ENCODE measurements at places on chromosomes 6 and 20. TPM values are rescaled to one million over a fixed set of nuclear protein-coding genes. Genes with fewer than 3 reads are reported as not detected.

DNA sequence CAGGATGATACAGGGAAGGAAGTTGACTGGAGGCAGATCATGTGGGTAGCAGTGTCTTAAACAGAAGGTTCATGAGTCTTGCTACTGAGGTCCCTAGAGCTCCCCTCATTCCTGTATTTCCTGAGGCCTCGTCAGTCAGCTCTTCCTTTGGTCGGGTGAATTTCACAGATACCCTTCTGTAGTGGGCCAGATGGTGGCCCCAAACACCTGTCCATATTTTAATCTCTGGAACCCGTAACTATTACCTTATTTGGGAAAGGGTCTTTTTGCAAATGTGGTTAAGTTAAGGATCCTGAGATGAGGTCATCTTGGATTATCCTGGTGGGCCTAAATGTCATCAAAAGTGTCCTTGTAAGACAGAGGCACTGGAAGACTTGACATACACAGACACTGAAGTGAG is 9.6 kb downstream of the KCNS1 start:
- H3K4me1 ChIP-seq = peaks cover 47% of the 10 kb centered on the region
- no peak overlapping the region for H3K4me3 ChIP-seq
- no peaks in the 10 kb centered on the region for H3K36me3 ChIP-seq
- no peak for DNase-seq
- no peaks in the 10 kb centered on the region for H3K27me3 ChIP-seq

GRCh38 chr6:137903933-137904821 is 37.1 kb downstream of the TNFAIP3 start:
- no peak overlapping the region for H3K4me3 ChIP-seq
- H3K36me3 ChIP-seq = no peaks in the 10 kb centered on the region
- peaks cover 3% of the 10 kb centered on the region for H3K4me1 ChIP-seq
- no peak overlapping the region for H3K27ac ChIP-seq
- no peaks in the 10 kb centered on the region for H3K27me3 ChIP-seq
- DNase-seq = no peak

HELZ2 gene
- 14.9 TPM for total RNA-seq

TUBB2B gene
- 109 TPM for total RNA-seq

DNA sequence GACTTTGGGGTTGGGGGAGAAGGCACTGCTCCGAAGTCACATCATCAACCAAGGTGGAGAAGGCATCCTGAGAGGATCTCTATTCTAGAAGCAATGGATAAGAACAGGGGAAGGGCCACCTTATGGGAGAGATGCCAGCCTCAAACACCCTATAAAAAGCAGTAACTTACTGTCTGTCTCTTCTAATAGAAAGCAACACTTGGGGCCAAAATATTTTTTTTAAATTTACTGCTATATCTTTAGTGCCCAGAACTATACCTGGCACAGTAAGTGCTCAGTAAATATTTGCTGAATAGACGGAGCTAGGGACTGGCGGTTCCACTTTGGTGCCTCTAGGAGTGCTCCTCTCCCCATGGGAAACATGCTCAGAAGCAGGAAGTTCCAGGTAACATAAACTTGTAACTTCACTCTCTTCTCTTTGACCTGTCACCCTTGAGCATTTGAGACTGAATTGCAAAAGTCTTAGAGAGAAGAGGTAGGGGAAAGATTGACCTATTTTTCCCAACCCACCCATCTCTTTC is 807 bp upstream of the OTOR start:
- peaks cover 21% of the 10 kb centered on the region for H3K27me3 ChIP-seq
- no peak overlapping the region for H3K27ac ChIP-seq
- H3K4me1 ChIP-seq = no peaks in the 10 kb centered on the region
- no peak overlapping the region for H3K4me3 ChIP-seq
- no peaks in the 10 kb centered on the region for H3K36me3 ChIP-seq

DNA sequence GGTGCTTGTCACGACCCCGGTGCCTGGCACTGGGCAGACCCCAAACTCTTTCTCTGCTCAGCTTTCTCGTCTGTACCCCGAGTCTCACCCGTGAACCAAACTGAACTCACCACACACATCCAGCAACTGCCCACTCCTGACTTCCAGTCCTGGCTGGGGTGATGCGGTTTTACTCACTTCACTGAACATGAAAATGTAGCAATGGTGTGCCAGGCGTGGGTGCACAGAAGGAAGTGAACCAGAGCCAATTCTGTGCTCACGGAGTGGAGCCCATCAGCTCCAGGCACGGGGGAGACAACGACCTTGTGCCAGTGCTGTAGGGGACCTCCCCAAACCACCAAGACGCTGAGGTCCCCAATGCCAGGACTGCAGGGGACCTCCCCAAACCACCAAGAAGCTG is 78.7 kb upstream of the AFDN start:
- H3K27me3 ChIP-seq = peaks cover 21% of the 10 kb centered on the region
- H3K4me3 ChIP-seq = no peak overlapping the region
- H3K27ac ChIP-seq = no peak overlapping the region
- no peaks in the 10 kb centered on the region for H3K36me3 ChIP-seq
- no peak for DNase-seq

GRCh38 chr6:111775145-111775922 is 97.9 kb downstream of the FYN start:
- peaks cover 28% of the 10 kb centered on the region for H3K4me1 ChIP-seq
- DNase-seq = no peak
- H3K4me3 ChIP-seq = no peak overlapping the region
- peaks cover 1% of the 10 kb centered on the region for H3K36me3 ChIP-seq
- H3K27me3 ChIP-seq = no peaks in the 10 kb centered on the region

KIF25 gene
- not detected for total RNA-seq

GRCh38 chr20:58362970-58363369 is 26.1 kb upstream of the VAPB start:
- DNase-seq = no peak
- H3K4me3 ChIP-seq = no peak overlapping the region
- H3K4me1 ChIP-seq = peaks cover 12% of the 10 kb centered on the region
- H3K27ac ChIP-seq = no peak overlapping the region

GRCh38 chr6:151095538-151096254 is 144.1 kb upstream of the AKAP12 start:
- H3K36me3 ChIP-seq = peaks cover 33% of the 10 kb centered on the region
- peaks cover 8% of the 10 kb centered on the region for H3K4me1 ChIP-seq
- no peaks in the 10 kb centered on the region for H3K27me3 ChIP-seq
- H3K4me3 ChIP-seq = no peak overlapping the region
- H3K27ac ChIP-seq = no peak overlapping the region
- no peak for DNase-seq

DNA sequence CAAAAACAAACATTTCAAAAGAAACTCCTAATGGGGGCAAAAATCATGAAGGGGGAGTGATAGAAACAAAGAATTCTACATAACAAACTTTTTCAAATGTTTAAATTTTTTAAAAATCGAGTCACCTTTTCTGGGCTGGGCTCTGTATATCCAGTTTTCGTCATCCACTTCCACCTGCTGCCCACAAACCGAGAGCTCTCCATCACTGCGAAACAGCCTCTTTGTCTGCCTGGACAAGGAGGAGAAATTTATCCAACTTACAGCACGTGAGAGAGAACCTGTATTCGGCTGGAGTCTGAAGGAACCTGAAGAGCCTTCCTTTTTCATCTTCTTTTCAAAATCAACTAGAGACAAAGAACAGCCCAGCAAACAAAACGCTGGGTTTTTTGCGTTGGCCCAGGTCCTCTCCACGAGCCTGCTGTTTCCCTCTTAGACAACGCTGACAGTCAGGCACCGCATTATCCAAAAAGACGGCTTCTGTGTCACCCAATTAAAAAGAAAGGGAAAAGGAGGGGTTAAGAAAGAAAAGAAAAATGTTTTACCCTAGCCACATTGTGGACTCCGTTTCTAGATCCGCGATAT is 72.4 kb upstream of the NHSL1 start:
- H3K36me3 ChIP-seq = no peaks in the 10 kb centered on the region
- H3K27me3 ChIP-seq = no peaks in the 10 kb centered on the region
- no peak overlapping the region for H3K4me3 ChIP-seq
- no peaks in the 10 kb centered on the region for H3K4me1 ChIP-seq
- no peak for DNase-seq
- peak overlapping the region; percentile 78 for H3K27ac ChIP-seq

DNA sequence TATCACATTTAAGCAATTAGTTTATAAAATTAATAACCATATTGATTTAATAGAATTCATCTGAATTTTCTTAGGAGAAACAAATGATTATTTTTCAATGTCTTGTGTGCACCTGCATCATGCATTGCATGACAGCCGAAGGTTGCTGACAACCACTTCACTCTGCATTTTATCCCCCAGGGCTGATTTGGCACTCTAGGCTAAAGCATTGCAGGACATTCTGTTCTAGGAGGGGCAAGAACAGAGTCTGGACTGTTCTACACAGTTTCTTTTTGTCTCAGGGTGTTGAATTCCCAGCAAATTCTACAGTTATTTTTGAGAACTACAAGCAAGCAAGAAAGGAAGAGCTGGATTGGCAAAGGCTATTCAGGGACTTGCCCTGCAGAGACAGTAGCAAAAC is 570.4 kb upstream of the EYS start:
- H3K36me3 ChIP-seq = no peaks in the 10 kb centered on the region
- no peaks in the 10 kb centered on the region for H3K27me3 ChIP-seq
- no peak for DNase-seq
- no peak overlapping the region for H3K4me3 ChIP-seq
- no peak overlapping the region for H3K27ac ChIP-seq
- peaks cover 16% of the 10 kb centered on the region for H3K4me1 ChIP-seq

PRND gene
- not detected for total RNA-seq

GJA10 gene
- not detected for total RNA-seq

- no peak for DNase-seq
- peaks cover 3% of the 10 kb centered on the region for H3K27me3 ChIP-seq
- peaks cover 13% of the 10 kb centered on the region for H3K4me1 ChIP-seq
Observed at GRCh38 chr20:49395183-49395582, 87.3 kb downstream of the KCNB1 start.

DNA sequence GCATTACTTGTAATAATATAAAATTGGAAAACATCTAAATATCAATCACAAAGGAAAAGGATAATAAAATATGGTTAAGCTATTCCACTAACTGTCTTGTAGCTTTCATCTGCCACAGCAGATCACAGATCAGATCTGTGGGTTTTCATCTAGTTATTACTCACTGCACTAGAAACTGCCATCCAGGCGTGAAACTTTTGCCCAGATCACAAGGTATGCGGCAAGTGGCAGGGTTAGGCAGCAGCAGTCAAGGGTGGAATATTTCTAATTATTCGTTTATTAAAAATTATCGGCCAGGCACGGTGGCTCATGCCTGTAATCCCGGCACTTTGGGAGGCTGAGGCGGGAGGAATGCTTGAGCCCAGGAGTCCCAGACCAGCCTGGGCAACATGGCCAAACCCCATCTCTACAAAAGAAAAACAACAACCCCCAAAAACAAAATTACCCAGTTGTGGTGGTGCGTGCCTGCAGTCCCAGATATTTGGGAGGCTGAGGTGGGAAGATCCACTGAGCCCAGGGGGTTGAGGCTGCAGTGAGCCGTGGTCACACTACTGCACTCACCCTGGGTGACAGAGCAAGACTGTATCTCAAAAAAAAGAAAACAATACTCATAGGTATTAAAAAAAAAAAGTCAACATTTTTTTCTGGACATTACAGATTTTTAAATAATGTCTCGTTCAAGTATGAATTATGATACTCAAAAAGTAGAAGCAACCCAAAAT is 32.1 kb downstream of the BEND3 start:
- no peak for DNase-seq
- no peak overlapping the region for H3K4me3 ChIP-seq
- no peak overlapping the region for H3K27ac ChIP-seq
- H3K4me1 ChIP-seq = no peaks in the 10 kb centered on the region
- peaks cover 9% of the 10 kb centered on the region for H3K36me3 ChIP-seq

MCHR2 gene
- not detected for total RNA-seq

DNA sequence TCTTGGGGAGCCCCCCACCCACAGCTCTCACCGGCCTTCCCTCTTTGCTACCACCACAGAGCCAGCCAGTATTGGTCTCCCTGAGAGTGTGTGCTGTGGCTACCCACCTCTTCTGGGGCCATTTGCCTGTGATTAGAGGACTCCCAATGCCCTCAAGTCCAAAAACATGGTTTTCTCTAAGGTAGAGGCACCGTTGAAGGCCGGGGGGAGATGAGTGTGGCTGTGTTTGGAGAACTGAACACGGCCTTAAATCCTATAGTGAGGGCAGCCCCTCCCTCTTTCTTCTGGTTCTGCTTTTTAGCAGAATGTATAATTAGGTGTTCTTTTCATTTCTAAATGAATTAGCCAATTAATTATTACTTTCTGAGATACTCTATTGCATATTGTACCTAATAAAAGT is 2.5 kb downstream of the CCR6 start:
- DNase-seq = no peak
- H3K4me1 ChIP-seq = no peaks in the 10 kb centered on the region
- no peak overlapping the region for H3K27ac ChIP-seq
- H3K36me3 ChIP-seq = no peaks in the 10 kb centered on the region

DNA sequence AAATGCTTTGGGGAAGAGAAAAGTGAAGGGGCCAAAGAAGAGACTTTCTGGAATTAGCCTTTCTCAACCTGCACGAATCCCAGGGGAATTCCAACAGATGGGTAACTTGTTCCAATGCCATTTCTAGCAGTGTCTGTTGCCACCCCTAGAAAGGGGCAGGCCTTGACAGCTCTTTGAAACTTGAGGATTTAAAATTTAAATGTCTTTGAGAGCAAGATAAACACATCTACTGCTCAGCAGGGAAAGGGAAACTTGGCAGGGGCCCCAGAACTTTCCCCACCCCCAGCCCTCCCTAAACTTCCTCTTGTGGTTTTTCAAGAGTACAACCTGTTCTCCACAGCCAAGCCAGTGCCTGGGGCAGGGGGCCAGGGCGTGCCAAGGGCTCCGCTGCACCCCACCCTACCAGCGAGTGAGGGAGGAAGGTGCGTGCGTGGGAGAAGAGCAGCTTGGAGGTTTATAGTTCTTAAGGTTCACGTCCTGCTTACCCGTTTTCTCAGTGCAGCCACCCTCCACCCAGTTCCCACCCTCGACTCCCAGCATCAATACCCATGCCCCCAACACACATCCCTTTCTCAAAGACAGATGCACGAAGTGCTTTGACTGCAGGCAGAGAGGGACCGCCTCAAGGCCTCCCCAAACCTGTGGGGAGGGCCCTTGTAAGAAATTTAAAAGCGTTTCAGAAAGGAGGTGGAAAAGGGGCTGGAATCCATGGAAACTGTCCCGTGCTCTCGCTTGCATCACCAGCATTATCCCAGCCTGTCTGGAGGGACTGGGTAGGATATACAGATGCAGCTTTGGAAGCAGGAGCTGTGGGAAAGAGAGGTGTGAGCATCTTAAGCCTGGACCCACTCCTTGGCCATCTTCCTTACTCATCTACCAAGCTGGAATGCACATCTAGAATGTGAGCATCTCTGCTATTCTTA is 4.5 kb upstream of the TAF8 start:
- peak overlapping the region; percentile 98 for H3K27ac ChIP-seq
- H3K4me1 ChIP-seq = peaks cover 66% of the 10 kb centered on the region
- H3K36me3 ChIP-seq = no peaks in the 10 kb centered on the region
- peak overlapping the region; percentile 53 for H3K4me3 ChIP-seq
- DNase-seq = peak; percentile 98

GRCh38 chr6:101294676-101295075 is 98.8 kb upstream of the GRIK2 start:
- DNase-seq = no peak
- H3K27ac ChIP-seq = no peak overlapping the region
- no peaks in the 10 kb centered on the region for H3K27me3 ChIP-seq
- no peak overlapping the region for H3K4me3 ChIP-seq
- no peaks in the 10 kb centered on the region for H3K4me1 ChIP-seq

Data from chondrocyte (in vitro differentiated cells).